GM04504 (cell line): ENCODE measurements at places on chromosomes 11 and 22.

- no peak for DNase-seq
Measured at GRCh38 chr11:119700536-119701346, 28.3 kb downstream of the NECTIN1 start.

DNA sequence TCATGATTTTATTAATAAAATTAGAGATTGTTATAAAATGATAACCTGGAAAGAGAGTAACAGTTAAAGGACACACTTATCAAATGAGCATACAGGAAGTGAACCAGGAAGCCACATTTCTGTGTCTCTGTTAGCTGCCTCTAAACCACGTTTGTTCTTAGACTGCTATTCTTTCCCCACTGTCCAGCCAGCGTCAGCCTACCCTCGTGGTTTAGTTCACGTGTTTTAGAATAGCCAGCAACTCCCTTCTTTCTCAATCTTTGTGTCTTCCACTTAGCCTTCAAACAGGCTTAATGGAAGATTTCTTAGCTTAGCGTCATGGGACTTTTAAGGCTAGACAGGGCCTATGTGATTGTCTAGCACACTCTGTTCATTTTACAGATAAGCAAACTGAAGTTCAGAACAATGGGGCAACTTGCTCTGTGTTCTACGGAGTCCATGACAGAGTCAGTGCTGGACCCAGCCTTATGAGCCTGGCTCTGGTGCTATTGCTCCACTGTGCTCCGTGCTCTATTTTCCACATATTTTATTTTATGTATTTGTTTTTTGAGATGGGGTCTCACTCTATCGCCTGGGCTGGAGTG lies 27.2 kb downstream of the GRAMD1B start:
- DNase-seq, result no peak

DNA sequence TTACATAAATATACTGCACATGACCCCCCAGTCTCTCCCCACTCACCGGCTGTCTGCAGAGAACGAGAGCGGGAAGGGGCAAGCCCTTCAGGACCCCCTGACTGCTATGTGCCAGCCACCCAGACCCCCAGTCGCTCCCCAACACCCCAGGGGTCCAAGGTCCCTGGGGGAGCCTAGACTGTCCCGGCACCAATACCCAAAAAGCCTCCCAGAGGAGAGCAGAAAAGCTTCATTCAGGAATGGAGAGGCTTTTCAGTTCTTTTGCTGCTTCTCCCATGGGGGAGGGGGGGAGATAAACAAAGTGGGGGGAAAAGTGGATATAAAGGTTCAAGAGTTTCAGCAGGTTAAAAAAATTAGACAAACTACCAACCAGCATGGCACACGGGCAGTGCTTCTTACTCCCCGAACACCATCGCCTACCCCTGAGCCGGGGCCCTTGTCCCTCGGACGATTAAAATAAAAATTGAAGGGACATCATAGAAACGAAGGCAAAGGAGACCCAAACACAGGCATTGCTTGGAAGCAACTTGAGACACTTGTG lies 1.3 kb downstream of the CSNK1E start:
- no peak for DNase-seq

GRCh38 chr22:26610996-26611395 lies 6.8 kb downstream of the CRYBB1 start:
- DNase-seq, result no peak

GRCh38 chr22:22817468-22818201 lies 70.0 kb upstream of the IGLL5 start:
- DNase-seq, result no peak

DNA sequence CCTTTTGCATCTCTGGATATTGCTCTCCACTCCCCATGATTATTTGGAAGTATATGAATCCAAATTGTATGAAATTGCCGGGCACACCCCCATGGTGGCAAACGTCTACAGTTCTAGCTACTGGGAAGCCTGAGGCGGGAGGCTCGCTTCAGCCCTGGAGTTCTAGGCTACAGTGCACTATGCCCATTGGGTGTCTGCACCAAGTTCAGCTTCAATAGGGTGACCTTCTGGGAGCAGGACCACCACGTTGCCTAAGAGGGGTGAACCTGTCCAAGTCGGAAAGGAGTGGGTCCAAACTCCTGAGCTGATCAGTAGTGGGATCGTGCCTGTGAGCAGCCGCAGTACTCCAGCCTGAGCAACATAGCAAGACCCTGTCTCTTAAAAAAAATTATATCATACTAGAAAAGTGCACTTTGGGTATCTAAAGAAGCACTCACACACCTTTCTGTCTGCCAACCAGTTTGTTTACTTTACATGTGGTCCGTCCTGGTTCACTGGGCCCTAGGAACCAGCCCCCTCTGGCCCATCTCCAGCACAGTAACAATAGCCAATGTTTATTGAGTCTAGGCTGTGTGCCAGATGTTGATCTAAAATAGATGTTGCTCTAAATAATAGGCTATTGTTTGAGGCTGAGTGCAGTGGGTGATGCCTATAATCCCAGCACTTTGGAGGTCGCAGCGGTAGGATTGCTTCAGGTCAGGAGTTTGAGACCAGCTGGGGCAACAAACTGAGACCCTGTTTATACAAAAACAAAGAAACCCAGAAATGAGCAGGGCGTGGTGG lies 16.4 kb upstream of the KAT5 start:
- no peak for DNase-seq

- DNase-seq, result peak; percentile 16
Measured at GRCh38 chr11:113632981-113633380, 73.1 kb downstream of the TMPRSS5 start.

DNA sequence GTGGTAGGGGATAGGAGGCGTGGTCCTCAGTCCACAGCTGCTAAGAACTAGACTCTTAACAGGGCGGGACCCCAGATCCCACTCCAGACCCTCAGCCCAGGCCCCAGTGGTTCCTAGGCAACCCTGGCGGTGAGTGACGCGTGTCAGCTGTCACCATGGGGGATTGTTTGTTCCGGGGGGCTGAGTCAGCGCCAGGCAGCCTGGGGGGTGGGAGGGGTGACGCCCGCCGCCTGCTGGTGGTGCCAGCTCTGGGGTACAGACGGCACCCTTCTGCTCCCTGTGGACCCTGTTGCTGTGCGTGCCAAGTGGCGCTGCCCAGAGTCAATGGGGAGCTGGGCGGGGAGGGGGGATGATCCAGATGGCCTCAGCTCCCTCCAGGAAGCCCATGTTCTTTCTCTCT lies 2.5 kb downstream of the CNIH2 start:
- DNase-seq, result no peak

- DNase-seq, result no peak
Measured at GRCh38 chr11:55719608-55720160, 53.6 kb upstream of the OR5D13 start.

- DNase-seq, result no peak
Measured at GRCh38 chr11:55106391-55106790, 155.6 kb upstream of the TRIM48 start.

DNA sequence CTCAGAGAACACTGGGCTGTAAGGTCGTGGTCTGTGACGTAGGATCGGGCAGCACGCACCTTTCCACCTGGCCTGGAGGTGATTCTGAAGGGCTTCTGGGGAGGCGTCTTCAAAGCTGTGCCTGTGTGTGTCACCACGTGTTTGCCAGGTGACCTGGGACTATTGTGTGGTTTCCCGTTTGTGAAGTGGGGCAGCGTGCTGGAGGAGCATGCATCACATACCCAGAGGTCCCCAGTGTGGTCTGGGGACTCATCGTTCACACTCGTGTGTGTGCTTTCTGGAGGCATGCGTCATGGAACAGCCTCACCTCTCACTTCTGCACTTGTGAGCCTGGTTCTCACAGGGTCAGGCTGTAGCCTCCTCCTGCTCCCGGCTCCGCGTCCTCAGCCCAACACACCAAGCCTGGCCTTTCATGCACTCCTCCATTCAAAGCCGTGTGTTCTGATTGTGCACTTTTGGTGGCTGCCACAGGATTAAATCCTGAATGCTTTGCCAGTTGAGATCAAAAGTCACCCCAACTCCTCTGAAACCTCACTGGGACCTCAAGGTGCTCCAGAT lies 106.3 kb downstream of the KCNQ1OT1 start:
- no peak for DNase-seq

DNA sequence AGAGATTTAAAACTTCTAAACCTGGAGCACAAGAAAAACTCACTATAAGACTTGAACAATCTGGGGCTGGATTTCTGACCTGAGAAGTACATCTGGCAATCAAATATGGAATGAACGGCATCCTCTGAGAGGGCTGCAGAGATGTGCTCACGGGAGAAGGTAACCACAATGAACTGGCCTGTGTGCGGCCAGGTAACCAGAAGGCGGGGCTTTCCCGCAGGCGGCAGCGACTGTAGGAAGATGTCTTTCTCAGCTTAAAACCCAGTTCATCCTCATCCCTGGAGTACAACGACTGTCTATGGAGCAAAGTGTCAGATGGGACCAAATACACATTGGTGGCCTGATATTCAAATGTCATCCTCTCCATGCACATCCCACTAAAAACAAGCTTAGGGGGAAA lies 24.5 kb downstream of the MICAL3 start:
- DNase-seq, result no peak

DNA sequence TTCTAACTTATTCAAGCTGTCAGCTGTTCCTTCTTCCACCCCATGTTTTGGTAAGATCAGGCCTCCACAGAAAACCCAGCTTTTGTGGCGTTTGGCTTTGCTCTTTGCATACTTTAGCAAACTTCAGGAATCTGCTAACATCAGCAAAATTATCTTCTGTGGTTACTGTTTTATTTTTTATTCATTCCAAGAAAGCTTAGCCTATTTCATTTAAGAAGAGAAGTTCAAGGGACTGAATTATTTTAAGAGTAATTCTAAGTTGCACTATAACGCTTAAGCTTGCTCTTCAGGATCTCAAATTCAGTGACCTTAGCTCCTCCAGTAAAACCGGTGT lies 1.1 kb downstream of the JHY start:
- DNase-seq, result no peak

DNA sequence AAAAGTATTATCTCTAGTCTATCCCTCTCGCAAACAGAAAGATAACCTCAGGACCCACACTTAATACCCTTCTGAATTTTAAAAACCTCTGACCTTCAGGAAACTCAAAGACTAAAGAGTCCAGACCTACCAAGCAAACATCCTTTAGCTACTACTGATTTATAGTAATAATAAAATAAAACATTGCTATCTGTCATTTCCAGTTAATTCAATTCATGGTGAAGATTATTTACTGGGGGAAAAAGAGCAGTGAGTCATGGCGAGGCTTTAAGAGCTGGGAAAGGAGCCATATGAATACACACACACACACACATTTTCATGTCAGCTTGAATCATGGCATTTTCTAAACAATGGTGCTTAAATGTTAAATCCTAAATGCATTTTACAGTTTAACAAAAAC lies 87.1 kb downstream of the FAM76B start:
- peak; percentile 68 for DNase-seq

- DNase-seq, result no peak
Measured at GRCh38 chr11:115869780-115870431, 365.7 kb upstream of the CADM1 start.

- no peak for DNase-seq
Measured at GRCh38 chr11:67277231-67277961, 11.1 kb downstream of the GRK2 start.

GRCh38 chr11:85316967-85317366 lies 310.2 kb downstream of the DLG2 start:
- DNase-seq, result no peak

DNA sequence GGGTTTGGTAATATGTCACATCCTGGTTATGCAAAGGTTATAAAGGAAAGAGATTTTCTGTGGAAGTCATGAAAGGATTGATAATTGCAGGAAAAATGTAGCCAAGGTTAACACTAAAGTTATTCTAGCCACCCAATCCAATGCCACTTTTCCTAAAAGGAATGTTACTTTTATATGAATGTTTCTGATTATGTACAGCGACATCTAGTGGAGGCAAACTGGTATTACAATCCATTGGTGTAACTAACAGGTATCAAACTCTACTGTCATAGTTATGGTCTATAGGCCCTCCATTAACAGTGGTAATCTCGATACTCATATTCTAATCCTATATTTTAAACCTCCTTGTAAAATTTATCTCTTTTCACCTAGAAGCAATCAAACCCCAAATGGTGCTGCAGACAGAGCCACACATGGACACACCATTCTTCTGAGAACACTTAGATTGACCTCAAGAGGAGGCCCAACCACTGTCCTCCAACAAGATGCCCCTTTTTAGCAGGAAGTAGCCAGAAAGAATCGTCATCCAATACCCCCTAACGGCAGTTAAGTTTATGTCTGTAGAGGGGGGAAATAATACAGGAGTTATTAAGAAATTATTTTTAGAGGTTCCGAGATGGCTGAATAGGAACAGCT lies 74.9 kb upstream of the RAG2 start:
- peak; percentile 18 for DNase-seq

DNA sequence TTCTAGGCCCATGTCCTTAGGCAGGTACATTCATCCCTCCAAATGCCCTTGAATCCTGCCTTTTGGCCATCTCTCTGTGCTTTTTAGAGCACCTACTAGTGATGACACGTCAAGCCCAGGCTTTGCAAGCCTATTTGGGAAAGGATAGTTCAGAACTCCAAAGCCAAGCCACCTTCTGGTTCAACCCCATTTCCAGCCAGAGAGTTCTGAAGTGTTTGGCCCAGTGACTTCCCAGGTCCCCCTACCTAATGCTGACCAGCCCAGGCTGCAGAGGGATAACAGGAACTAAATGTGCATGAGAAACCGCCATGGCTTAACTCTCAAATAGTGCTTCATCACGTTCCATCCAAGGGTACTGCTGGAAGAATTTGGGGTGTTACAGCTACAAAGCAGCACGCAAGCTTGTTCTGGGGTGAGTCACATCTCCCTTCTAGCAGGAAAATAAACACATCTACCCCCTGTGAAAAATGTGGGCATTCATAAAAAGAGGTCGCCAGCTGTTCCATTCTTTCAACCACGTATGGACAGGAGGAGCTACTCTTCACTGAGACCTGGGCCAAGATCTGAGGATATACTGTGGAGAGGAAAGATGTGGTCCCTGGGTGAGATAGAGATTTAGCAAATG lies 2.0 kb upstream of the FXYD6 start:
- DNase-seq, result no peak

DNA sequence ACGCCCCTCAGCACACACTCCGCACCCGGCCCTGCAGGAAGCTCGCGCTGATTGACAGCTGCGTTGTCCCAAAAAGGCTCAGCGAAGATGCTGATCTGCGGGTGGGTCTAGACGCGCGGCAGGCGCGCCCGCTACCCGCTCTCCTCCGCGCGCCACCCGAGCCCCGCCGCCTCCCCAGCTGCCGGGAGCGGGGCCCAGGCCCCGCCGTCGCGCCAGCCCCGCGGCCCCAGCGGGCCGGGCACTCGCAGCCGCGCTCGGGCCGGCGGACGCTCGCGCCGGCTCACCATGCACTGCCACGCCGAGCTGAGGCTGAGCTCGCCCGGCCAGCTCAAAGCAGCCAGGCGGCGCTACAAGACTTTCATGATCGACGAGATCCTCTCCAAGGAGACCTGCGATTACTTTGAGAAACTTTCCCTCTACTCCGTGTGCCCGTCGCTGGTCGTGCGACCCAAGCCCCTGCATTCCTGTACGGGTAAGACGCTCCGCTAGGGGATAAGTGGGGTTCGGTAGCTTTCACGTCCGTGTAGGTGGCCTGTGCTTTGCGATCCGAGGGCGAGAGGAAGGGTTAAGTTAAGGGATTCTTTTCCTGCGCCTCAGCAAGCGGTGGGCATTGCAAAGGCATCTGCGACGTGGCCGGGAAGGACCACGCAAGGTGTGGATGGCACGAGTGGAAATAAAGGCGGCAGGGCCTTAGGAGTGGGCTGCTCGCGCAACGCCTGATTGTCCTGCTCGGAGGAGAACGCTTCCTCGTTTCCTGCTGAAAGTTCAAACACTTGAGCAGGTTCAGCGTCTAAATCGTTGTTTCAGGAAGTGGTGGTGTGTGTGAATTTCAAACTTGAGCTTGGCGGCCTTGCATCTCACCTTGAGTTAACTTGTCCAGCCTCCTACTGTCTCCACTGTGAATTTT lies at the start of gene BARX2:
TSS of gene BARX2 (plus strand) at position 98 of the 907 bp plus-strand sequence. CDS start at position 286, 188 bp downstream.
- DNase-seq, result peak; percentile 22
